ENCODE measurements at places on chromosomes 5 and 9.

- no peak for DNase-seq
Observed at GRCh38 chr5:169707686-169708085, 70.6 kb downstream of the DOCK2 start.

DNA sequence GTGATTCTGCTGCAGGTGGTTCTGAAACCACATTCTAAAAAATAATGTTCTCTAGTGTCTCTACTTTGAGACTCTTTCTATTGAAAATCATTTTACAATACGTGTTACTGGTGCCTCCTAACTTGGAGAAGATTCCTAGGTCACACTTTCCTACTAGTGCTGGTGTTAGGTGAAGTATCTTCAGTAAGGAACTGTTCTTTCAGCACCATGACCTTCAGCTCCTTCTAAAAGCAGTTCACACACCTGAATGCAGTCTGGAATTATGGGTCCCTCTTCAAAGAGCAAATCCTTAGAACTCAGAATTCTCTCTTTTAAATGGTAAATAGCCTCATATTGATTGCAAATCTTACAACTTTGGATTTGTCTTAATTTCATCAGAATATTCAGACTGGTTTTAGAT lies 10.6 kb upstream of the DPYSL3 start:
- DNase-seq, result no peak

GRCh38 chr5:12854386-12854785 lies 950.1 kb upstream of the CTNND2 start:
- no peak for DNase-seq

DNA sequence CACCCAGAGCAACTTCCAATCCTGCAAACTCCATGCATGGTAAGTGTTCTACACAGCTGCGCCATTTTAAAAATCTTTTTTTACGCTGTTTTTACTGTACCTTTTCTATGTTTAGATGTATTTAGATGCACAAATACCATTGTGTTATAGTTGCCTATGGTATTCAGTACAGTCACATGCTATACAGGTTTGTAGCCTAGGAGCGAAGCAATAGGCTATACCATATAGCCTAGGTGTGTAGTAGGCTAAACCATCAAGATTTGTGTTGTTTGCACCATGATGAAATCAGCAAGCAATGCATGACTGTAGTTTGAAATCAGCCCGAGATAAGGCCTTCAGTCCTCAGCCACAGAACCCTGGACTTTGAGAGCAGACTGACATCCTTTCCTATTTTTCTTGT lies 101.2 kb downstream of the LIX1 start:
- DNase-seq, result no peak

DNA sequence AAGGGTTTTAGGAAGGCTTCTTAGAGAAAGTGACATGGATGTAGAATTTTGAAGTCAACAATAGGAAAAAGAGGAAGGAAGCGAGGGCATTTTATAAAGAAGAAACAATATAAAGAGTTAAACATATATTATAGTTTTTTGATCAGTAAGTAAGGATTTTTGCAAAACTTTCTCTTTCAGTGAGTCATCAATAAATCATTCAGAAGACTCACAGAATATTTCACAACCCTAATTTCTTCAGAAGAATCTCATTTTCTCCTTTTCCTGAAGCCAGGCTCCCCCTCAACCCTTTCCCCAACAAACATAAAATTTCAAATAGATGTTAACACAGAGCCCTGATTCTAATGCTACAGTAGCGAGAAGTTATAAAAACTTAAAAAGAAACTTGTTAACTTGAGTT lies 4.3 kb upstream of the COX7C start:
- DNase-seq, result no peak
